ENCODE measurements at places on chromosomes 7 and 10.

DNA sequence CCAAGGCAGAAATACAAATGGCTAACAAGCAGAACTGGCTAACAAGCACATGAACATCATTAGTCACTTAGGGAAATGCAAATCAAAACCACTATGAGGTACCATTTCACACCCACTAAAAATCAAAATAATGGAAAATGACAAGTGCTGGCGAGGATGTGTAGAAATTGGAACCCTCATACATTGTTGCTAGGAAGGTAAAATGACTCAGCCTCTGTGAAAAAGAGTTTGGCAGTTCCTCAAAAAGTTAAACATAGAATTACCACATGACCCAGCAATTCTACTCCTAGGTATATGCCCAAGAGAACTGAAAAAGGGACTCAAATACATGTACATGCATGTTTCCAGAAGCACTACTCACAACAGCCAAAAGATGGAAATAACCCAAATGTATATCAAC lies 52.8 kb upstream of the ANAPC16 start:
- no peak for DNase-seq

DNA sequence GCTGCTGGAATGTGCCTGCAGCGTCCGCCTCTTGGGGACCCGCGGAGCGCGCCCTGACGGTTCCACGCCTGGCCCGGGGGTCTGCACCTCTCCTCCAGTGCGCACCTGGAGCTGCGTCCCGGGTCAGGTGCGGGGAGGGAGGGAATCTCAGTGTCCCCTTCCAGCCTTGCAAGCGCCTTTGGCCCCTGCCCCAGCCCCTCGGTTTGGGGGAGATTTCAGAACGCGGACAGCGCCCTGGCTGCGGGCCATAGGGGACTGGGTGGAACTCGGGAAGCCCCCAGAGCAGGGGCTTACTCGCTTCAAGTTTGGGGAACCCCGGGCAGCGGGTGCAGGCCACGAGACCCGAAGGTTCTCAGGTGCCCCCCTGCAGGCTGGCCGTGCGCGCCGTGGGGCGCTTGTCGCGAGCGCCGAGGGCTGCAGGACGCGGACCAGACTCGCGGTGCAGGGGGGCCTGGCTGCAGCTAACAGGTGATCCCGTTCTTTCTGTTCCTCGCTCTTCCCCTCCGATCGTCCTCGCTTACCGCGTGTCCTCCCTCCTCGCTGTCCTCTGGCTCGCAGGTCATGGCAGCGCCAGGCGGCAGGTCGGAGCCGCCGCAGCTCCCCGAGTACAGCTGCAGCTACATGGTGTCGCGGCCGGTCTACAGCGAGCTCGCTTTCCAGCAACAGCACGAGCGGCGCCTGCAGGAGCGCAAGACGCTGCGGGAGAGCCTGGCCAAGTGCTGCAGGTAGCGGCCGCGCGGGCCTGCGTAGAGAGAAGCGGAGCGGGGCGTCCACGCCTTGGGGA lies 645 bp downstream of the SLC26A4 start:
- DNase-seq = no peak

DNA sequence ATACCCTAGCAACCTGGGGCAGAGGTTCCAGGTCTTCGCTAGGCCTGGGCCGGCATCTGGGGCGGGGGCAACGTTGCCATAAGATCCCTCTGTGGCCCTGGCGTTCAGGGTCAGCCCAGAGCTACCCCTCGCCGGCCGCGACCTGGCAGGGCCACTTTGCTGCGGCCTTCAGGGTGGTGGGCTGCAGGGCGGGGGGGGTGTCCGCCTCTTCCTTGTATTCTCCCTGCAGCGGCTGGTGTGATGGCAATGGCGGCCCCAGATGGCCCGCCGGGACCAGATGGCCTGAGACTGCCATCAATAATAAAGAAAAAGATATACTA lies 539.2 kb upstream of the POT1 start:
- no peak for DNase-seq

GRCh38 chr10:116143673-116144222 lies 129.3 kb downstream of the GFRA1 start:
- DNase-seq = no peak

GRCh38 chr7:140176811-140177702 lies at the start of gene KDM7A:
Gene KDM7A, minus strand, starts transcription at chr7:140176983. Its CDS starts 46 bp downstream, at chr7:140176937.
- DNase-seq = peak; percentile 93

DNA sequence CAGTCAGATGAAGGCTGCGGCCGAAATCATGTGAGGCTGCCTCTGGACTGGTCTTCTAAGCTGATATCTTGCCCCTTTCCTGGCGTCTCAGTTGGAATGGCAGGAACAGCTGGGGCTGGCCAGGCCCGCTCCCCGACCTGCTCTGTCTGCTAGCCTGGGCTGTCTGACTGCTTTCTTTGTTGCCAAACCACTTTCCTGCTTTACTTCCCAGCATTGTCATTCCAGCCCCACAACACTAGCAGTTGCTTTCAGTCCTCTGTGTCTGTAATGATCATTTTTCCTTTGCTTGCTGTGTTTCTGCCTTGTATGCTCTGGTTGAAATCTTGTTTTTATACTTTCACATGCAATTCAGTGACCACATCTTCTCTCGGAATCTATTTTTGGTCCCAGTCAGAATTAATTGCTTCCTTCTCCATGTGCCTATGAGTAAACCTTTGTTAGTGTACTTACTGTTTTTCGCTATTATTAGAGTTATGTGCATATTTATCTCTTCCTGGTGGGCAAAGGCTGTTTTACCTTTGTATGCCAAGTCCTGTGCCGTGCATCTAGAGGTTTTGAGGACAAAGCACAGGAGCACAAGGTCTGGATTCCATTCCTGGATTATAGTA lies 21.6 kb downstream of the PRPF18 start:
- DNase-seq = no peak

- no peak for DNase-seq
Measured at GRCh38 chr10:6273351-6273750, 70.6 kb downstream of the PFKFB3 start.

GRCh38 chr10:110857265-110858171 lies 14.2 kb upstream of the PDCD4 start:
- DNase-seq = peak; percentile 85

- peak; percentile 67 for DNase-seq
Measured at GRCh38 chr7:150994141-150994837, 3.5 kb downstream of the NOS3 start.

DNA sequence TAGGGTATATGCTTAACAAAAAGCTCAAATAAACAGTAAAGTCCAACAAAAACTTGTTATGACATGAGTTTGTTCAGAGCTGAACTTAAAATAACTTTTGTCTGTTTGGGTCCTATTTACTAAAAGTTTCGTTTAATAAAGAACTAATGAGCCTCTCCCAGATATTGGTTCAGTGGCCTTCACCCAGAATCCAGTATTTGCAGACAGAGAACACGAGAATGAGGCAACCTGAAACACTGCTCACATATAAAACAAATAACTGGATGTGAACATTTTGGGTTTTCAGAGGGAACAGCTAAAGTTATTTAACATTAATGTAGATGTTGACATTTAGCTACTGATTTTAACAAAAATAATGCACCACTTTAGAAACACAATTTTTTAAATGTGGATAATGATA lies 98.3 kb downstream of the RNF133 start:
- no peak for DNase-seq

DNA sequence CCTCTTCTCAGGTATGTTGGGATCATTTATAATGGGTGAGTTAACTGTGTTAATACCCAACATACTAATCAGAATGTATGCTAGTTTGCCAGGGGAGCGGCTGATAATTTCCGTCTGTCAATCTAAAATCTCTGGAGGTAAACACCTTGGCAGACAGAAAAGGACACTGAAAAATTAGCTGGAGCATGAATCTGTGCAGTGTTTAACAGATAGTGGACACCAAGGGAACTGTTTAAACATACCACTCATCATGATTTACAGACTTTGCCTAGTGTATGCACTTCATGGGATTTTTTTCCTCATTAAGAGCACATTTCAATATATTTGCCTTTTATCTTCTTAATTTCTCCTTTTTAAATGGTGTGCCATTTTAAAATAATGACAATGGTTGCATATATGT lies 68.2 kb downstream of the SLC13A1 start:
- no peak for DNase-seq

- DNase-seq = no peak
Measured at GRCh38 chr7:39054731-39055130, 77.0 kb downstream of the POU6F2 start.

DNA sequence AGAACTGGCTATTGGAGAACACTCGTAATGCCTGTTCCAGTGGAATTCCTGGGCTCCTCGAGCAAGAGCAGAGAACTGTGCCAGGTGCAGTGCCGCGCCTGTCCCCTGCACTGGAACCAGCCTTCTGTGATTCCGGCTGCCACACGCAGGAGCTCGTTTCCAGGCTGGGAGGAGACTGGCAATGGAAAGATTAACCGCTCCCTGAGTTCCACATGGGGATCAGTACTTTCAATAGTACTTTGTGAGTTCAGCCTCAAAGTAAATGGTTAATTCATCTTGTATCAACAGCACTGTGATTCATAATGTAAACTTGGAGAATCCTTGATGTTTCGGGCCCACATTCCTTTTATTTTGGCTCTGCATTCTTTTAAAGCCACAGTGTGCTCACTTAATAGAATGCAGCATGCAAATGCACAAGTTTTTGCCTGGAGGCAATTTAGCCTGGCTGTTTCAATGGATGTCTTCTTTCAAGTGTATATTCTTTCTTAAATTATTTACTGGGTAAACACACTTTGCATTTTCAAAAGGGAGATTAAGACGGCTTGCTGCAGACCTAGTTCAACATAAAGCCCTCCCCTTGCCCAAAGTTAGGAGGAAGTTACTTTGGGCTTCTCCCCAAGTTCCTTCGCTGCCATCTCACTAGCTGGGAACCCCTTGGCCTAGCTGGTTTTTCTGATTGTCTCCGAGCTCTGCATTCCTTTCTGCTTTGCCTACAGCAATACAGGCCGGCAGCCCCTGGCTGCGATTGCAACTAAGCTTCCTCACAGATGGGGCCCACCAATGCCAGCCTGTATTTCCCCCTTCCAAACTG lies 138.1 kb upstream of the TCF7L2 start:
- no peak for DNase-seq

DNA sequence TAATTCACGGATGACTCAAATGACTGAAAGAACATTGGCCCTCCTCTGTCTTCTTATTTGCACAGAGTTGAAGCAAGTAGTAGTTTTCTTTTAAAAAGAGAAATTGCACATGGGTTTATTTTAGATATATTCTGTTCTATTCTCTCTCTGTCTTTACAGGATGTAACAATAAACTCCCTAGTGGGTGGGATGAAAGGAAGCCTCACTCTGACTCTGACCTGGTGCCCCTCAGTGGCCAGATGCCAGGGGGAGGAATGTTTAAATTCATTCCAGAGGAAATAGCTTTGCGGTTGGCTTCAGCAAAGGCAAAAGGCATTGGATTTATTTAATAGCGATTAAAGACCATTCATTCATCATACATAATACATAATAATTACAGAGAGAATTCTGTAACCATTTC lies 156.4 kb upstream of the MTPN start:
- no peak for DNase-seq

DNA sequence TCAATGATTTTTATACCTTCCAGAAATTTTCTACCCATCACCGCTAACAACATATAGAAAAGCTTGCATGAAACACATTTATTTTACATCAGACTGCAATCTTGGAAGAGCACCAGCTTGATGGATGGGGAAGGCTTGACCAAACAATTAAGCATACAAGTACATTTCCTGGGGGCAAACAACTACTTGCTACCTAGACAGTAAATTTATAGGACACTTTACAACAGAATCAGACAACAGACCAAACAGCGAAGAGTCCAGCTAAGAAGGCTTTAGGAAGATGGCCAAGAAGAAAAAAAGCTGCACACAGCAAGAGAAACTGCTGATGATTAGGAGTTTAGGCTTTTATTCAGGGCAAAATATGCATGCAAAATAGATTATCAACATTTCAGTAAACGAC lies 8.0 kb downstream of the AASS start:
- DNase-seq = no peak

DNA sequence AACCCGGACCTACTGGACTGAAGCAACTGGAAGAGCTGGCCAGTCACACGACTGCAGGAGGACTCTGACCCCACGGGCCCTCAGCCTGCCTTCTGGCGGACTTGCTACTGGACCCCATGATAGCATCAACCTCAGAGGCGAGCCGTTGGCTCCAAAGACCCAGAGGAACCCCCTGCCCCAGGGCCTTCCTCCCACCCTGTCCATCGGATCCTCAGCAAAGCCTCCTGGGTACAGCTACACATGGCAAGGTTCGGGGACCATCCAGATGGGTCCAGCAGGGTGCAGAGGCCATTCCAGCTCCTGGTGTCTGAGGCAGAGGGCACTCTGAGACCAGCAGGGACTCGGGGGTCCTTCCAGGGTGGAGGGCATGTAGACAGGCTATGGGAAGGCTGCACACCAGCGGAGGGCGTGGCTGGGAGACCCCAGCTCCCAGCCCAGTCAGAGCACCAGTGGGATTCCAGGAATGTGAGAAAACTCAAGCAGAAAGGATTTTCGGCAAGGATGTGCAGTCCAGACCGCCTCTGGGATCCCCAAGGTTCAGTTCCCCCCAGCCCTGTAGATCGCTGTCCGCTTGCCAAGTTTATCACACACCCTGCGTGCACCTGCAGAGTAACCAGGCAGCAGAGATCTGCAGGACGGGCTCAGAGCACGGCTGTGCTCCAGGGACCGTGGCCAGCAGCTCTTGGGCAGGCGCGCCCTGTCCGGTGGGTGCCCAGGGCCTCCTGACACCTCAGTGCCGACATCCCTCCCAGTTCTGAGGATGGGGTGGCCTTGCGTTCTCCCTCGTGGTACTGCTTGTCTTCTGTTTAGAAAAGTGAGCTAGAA lies 89.8 kb upstream of the PPP2R2D start:
- DNase-seq = no peak

DNA sequence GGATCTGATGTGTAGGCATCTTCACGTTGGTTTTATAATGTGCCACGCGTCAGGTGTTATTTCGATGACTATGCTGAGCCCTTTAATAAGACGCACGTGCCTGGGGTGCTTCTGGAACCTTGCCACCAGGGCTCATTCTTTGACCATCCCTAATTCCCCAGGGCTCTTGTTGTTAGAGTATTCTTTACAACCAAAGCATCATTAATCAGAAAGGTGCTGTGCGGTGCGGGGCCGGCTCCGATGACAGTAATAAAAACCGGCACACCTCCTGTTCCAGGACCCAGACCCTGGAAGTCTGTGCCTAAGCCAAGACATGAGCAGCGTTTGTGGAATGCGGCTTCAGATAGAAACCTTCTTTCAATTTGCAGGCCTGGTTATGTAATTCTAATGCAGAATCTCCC lies 58.4 kb downstream of the MGMT start:
- DNase-seq = no peak

- no peak for DNase-seq
Measured at GRCh38 chr7:111265394-111265793, 174.5 kb downstream of the LRRN3 start.

GRCh38 chr7:68295386-68295785 lies 1298.8 kb downstream of the TYW1 start:
- no peak for DNase-seq
